ENCODE measurements at places on chromosomes 11 and 22.

- peak; percentile 54 for DNase-seq
These were observed 73.2 kb downstream of the KIAA1671 start for GRCh38 chr22:25025491-25026400.

DNA sequence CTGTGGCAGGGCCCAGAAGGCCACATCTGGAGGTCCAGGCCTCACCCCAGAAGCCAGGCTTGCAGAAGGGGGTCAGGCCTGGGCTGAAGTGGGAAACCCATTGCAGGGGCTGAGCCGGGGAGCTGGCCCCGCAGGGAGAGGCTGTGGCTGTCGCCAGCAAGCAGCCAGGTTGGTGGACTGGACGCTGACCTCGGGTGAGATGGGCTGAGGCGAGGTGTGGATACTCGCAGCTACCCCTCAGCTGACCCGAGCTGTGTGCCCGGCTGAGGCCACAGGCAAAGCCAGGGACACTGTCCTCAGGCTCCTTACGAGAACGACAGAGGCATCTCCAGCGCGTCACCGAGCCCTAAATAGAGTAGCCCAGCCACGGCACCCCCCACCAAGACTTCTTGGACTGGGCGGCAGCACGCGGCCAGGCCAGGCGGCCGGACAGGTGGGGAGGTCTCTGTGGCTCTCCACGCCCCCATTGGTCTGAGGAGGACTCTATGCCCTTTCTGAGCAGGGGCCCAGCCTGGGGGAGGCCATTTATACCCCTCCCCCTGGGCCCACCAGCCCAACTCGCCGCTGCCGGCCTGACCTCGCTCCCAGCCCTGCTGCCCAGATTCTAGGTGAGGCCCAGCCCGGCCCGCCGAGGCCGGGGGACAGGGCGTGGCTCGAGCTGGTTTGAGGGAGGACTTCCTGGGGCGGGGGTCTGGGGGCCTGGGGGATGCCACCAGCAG, at the start of gene TNNI2:
TSS of gene TNNI2 (plus strand) at position 556 of the 719 bp plus-strand sequence. CDS start 716 bp downstream, outside the sequence.
- DNase-seq = no peak

- DNase-seq = peak; percentile 91
These were observed at the start of gene TRIM3 for GRCh38 chr11:6473451-6474412. TSS of gene TRIM3 (minus strand) at chr11:6473941. CDS start at chr11:6465695, 8,246 bp downstream.

DNA sequence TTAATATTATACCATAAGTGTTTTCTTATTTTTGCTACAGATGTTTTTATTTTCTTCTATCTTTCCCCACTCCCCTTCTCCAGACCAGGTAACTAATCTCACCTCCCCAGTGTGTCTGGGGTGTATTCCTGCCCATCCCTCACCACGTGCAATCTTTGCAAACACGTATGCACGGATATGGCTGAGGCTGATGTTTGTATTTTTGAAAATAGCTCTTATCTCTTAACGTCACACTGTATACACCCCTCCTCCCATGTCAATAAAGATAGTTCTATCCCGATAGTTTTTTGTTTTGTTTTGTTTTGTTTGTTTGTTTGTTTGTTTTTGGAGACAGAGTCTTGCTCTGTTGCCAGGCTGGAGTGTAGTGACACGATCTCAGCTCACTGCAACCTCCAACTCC, 127.5 kb downstream of the FBXO7 start:
- DNase-seq = no peak
